Stimulated activated CD4-positive, alpha-beta T cell treated with anti-CD3 and anti-CD28 coated beads, TNF-alpha, amount 100 ng/mL, for 4 hours (primary cell): ENCODE measurements at places on chromosomes 7 and 10.

DNA sequence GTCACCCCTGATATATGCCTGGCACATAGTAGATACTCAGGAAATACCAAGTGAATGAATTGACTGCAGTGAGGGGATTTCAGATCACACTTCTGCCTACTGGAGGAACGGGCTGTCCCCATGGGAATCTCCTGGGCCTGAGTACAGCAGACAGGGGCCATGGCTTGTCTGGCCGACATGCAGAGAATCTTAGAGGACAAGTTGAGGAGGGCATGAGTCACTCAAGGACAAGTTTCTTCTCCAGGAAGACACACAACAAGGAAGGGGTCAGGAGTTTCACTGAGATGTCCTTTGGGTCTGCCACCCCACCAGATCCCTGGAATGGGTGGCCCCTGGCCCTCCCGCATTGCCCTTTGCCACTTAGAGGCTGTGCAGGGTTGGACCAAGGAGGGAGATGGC, 20.7 kb downstream of the PLPP4 start:
- DNase-seq = no peak

GRCh38 chr7:5526100-5526905, 102.7 kb upstream of the TNRC18 start:
- DNase-seq = no peak

DNA sequence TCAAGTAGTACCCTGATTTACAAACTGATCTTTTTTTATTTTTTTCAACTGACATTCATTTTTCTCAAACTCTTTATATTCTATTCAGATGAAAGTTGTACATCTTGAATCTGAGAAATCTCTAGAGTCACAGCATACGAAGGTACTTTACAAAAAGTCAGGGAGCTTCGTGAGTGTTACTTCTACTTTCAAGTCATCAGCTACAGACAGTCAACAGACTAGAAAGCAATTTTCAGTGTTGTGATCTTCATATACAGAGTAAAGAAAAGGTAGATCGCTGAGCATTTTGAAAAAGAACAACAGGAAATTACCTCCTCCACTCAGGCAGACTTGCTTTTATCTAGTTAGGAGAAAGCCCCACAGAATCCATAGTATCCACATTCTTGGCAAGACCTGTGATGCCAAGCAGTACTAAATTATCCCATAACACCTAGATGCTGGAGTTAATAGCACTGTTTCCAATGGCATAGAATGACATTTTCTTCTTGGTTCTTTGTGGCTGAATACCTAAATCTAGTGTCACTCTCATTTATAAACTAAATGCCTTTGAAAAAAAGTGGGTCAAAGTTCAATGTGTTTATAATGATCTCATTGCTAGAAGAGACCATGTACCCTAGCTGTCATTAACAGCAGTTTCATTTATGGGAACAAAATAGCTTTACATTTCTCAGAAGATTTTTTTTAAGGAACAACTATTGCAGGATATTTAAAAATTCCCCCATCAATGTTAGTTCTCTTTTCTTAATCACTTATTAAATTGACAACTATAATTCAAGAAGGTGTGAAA, 12.0 kb upstream of the ZNF800 start:
- no peak for DNase-seq

GRCh38 chr10:132199268-132199853, 12.6 kb downstream of the DPYSL4 start:
- DNase-seq = no peak

GRCh38 chr10:12690525-12691126, 310.9 kb downstream of the CCDC3 start:
- no peak for DNase-seq

DNA sequence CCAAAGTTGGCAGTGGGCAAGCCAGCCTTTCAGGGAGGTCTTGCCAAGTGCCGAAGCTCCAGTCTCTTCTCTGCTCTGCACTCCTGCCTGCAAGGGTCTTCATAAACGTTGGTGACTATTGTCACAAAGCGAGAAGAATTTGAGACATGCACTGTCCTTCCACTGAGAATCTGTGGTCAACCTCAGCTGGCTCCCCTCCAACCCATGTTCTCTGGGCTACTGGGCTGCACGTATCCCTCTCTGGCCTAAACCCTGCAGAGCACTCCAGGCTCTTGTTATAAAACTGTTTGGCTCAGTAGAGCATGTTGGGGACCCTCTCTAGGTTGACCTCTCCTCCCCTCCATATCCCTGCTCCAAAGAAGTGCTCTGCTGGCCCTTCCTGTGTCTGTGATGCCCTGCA, 260.4 kb upstream of the NFE2L3 start:
- DNase-seq = no peak

DNA sequence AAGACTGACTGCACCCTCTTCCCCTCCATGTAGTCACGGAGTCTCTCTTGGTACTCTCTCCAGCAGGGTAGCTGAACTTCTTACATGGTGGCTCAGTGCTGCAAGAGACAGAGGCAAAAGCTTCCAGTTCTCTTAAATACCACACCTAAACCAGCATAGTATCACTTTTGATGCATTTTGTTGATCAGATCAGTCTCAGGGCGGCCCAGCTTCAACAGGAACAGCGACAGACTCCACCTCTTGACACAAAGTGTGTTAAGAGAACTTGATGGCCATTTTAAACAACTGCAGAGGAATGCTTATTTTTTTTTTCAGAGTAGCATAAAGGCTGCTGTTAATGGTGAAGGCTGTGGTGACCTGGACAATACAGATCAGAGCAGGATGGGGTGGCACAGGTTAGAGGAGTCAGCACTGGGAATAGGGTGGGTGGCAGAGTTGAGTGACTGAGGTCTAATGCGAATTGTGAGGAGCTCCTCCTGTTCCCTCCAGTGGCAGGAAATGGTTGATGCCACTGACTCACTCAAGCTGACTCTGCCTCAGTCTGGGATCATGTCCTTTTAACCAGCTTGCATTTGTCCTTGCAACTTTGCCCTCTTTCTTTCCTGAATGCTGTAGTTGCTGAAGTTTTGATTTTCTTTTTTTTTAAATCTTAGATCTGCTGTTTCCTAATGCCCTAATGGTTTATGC, 17.3 kb downstream of the MGAM start:
- no peak for DNase-seq

- DNase-seq = peak; percentile 97
Observed at GRCh38 chr7:100611983-100612729, at the start of gene MOSPD3. Gene MOSPD3 (plus strand): TSS chr7:100612540. CDS start chr7:100612792, 252 bp downstream.

DNA sequence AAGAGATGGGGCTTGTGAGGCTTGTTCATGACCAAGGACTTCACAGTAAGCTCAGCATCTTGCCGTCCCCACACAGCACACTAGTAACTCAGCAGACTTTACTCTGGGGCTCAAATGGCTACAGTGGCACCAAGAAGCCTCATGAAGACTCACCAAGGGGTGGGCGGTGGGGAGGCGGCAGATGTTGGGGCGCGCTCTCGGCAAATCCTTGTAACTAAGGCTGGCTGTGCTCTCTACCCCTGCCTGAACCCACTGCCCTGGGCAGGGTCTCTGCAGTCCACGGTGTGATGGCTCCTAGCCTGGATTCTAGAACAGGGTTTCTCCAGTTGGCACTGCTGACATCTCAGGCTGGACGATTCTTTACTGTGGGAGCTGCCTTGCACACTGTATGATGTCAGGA, 12.4 kb upstream of the SMARCD3 start:
- no peak for DNase-seq

DNA sequence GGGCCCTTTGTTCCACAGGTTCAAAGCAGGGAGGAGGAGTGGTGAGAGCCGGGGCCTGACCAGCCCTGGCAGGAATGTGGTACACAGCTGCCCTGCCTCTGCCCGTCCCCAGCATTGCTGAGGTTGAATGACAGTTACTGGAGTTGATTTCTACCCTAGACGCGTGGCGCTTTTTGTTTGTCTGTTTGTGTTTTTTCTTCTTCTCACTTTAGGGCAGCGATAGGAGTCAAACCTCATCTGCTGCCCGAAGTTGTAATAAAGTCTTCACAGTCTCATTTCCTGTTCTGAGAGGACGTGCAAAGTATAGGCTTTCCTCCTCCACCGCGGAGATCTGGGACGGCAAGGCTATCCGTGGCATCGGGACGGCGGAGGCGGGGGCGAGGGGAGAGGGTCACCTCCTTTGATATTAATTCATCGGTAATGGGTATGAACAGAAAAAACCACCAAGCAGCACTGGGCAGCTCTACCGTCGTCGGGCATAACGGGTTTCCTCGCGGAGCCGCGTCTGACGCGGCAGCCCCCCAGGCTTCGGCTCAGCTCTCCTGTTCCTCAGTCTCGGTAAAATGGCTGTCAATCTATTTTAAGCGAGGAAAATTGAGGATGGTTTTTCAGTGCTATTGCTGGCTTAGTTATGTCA, 160.8 kb downstream of the LRMDA start:
- DNase-seq = no peak

GRCh38 chr10:117509573-117509972, 33.0 kb upstream of the EMX2 start:
- no peak for DNase-seq

DNA sequence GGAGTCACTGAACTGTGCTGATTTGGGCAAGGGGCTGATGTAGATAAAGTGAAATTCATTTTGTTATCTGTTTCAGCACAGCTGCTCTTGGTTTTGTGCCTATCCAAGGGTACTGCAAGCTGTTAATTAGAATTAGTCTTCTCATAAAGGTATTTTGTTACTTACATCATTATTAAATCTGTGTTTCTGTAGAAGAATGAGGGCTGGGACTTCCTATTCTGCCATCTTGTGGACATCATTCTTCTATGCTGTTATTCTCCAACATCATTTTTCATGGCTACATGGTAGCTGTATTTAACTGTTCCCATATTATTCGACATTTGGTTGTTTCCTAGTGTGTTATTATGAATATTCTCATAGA, 76.2 kb upstream of the CCDC71L start:
- DNase-seq = no peak

- DNase-seq = no peak
Observed at GRCh38 chr7:123327661-123328060, 127.9 kb upstream of the SLC13A1 start.

- no peak for DNase-seq
Observed at GRCh38 chr7:35553519-35553918, 141.4 kb downstream of the HERPUD2 start.

GRCh38 chr10:96413151-96413787, 54.5 kb upstream of the OPALIN start:
- no peak for DNase-seq

DNA sequence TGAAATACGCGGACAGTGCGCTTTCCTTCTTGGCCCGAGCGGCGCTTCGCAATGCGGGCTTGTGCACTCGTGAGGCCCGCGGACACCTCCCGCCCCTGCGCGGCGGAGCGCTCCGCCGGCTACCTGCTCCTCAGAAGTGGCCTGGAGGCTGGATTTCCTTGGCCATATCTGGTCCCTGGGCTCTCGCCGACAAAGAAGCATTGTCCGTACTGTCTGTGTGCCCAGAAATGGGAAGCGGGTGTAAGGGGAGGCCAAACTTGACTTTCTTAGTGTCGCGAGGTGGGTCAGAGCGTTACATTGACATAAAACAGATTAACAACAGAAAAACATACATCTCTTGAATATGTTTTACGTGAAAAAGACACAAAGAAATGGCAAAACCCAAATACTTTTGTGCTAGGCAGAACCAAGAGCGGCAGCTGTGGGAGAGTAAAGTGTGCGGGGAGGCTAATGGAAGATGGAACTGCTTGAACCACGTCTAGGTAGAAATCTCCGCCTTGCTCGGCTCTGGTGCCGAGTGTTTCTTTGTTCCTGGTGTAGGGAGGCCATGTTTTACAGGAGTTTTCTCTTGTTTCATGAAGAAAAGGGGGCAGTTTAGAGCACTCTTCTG, 1.4 kb downstream of the LANCL2 start:
- no peak for DNase-seq

GRCh38 chr7:128202287-128202957, 38.7 kb upstream of the LEP start:
- DNase-seq = no peak

DNA sequence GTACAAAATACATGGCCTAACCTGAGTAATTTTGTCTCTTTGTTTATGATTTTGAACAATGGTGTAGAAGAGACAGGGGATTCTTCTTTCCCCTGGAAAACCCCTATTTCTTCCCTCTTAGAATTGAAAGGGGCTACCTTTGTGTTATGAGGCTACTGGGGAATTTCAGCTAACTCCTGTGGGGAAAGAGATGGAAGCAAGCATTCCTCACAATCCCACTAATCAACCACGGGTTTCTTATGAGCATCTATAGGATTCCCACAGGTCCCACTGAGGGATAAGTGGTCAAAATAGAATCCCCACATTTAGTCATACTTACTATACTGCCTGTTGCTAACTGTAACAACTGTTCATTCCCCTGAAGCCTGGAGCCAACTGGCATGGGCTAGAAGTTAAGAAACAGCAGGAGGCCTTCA, 32.2 kb upstream of the ITGB8 start:
- no peak for DNase-seq

DNA sequence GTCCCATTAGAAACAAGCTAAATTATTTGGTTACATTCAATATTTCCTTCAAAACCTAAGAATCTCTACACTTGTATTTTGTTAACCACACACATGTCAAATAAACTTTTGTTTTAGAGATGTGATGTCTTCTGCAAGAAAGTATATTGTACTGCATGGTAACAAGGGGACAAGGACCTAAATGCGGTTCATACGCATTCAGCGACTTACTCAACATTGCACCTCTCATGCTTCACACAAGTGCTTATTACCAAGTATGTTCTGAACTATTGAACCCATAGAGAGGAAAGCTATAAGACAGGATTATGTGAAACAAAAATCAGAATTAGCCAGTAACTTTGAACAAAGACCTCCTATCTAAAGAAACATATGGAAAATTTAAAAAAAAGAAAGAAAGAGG, 68.3 kb downstream of the CREB5 start:
- DNase-seq = no peak

DNA sequence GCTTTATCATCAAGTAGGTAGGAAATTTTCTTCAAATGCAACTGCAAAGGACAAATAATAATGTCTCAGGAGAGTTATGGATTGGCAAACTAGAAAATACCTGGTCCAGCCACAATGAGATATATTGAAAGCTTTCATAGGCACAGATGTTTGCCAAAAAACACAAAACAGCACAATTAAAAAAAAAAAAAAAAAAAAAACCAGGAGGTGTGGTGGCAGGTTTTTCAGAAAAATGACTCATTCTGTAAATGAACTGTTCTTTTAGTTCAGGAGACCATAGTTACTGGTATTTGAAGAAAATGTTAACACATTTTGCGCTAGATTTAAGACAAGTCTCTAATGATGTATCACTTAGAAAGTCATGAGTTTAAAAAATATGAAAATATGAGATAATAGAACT, 55.0 kb upstream of the JCAD start:
- no peak for DNase-seq

DNA sequence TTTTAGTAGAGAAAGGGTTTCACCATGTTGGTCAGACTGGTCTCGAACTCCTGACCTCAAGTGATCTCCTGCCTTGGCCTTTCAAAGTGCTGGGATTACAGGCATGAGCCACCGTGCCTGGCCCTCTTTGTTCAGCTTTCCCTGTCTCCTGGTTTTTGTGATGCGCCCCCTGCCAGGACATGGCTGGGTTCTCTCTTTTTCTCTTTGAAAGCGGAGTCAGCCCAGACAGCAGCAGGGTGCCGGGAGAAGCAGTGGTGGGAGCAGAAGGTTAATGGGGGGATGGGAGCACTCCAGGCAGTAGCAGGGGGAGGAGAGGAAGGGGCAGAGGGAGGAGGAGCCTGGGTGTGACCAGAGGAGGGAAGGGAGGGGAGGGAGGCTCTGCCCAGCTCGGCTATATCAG, 1.8 kb downstream of the MUC3A start:
- no peak for DNase-seq

- no peak for DNase-seq
Observed at GRCh38 chr7:134554417-134554966, 5.6 kb downstream of the AKR1B15 start.

GRCh38 chr10:30639946-30640786, 10.6 kb upstream of the LYZL2 start:
- no peak for DNase-seq
